Caki2 (cell line): ENCODE measurements at places on chromosomes 12 and 14. TPM values are rescaled to one million over a fixed set of nuclear protein-coding genes. Genes with fewer than 3 reads are reported as not detected.

DNA sequence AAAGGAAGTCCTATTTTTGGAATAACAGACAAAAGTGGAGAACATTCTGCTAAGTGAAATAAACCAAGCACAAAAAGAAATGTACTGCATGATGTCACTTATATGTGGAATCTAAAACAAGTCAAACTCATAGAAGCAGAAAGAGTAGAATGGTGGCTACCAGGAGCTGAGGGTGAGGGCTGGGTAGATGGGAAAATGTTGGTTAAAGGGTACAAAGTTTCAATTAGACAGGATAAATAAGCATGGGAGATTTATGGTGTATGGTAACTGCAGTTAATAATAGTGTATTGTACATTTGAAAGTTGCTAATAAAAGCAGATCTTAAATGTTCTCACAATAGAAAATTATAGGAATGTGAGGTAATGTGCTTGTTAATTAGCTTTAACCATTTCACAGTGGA, 12.8 kb downstream of the LUM start:
- no peak for DNase-seq

GRCh38 chr12:25825446-25825845, 133.0 kb upstream of the RASSF8 start:
- no peak for DNase-seq

GRCh38 chr12:123163227-123163626, 12.3 kb upstream of the PITPNM2 start:
- no peak for DNase-seq

DNA sequence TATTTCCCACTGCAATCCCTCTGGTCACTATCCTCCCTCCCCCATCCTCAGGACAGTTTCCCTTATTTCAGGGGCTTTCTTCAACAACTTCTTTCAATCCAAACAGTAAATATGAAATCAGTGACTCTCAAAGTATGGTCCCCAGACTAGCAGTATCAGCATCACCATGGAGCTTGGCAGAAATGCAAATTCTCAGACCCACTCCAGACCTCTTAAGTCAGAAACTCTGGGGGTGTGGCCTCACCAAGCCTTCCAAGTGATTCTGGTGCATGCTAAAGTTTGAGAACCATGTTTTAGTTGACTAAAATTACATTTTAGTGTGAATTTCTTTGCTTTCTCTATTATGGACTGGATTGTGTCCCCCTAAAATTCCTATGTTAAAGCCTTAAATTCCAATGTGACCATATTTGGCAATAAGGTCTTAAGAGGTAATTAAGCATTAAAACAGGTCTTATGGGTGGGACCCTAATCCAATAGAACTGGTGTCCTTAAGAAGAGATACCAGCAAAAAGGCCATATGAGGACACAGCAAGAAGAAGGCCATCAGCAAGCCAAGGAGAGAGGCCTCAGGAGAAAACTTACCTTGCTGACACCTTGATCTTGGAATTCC, 23.2 kb downstream of the ATP2B1 start:
- DNase-seq = no peak

MUCL1 gene
- total RNA-seq = not detected in 2 replicates

DNA sequence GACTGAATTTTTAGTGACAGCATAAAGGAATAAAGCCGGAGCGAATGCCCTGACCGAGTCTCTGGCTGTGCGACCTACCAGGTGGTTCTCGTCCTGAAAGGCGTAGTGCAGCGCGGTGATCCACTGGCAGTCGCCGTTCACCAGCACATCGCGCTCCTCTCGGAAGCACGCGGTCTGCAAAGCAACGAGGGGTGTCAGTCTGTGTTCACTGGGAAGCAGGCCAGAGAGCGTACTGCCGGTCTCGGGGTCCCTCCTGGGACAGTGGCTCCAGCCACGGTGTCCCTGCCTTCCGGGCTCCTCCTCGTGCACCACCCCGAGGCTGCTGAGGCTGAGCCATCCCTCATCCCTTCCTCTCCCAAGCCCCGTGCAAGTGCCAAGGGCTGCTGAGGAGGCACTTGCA, 53.5 kb downstream of the CDC42BPB start:
- no peak for DNase-seq

DNA sequence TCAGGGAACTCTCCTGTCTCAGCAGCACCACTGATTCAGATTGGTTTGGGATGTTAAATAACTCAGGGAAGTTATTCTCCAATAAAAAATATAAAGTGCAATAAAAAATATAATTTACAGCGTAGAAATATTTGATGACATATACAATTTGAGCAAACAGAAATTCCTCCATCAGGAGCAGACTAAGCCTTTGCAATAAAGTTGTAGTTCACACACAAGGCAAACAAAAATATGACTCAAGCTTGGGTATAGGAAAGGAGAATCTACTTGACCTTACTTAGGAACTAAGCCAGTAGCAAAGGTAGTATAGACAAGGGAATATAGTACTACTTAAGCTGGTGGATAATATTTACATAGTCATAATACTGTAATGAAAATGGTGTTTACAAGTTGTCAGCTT, 264.1 kb downstream of the KIF21A start:
- DNase-seq = no peak

- DNase-seq = peak; percentile 55
These were observed 20.0 kb upstream of the CLEC2D start for GRCh38 chr12:9649532-9649940.
